ENCODE measurements at places on chromosomes 1 and 21. TPM values are rescaled to one million over a fixed set of nuclear protein-coding genes. Genes with fewer than 3 reads are reported as not detected.

The NPHP4 gene
- total RNA-seq: 11.2 TPM

The CA6 gene
- 1.4 TPM for total RNA-seq

The PAX7 gene
- not detected for total RNA-seq

GRCh38 chr1:232586679-232587078 is 43.3 kb downstream of the SIPA1L2 start:
- DNase-seq: no peak

DNA sequence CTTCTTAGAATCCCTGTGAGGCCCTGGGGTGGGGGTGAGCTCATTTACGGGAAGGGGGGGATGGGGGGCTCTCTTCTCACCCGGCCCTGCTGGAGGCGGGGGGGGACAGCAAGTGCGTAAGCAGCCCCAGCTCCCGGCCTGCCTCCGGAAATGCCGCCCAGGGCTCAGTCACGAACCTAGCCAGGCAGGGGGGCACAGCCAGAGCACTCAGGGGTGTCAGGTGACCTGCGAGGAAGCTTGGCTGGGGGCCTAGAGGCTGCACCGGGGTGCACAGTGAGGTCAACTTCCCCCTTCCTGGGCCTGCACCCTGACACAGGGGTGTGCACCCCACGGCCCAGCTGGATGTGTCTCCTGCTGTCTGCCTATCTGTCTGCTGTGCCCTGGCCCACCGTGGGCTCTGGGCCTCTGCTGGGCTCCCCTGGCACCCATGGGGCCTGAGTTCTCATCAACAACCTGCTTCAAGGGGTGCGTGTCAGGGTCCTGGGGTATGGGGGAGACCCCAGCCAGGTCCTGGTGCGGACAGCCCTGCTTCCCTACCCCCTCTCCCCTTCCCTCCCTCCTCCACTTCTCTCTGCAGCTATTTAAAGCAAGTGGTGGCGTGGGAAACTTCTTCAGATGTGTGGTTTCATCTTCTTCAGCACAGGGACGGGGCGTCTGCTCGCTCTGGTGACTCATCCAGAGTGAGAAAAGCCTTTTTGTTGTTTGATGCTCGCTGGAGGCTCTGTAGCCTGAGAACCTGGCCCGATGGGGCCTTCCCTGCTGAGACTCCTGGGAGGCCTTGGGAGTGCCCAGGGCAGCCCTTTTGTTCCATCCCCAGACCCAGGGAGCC is 92.5 kb upstream of the RUNX3 start:
- DNase-seq: peak; percentile 93

DNA sequence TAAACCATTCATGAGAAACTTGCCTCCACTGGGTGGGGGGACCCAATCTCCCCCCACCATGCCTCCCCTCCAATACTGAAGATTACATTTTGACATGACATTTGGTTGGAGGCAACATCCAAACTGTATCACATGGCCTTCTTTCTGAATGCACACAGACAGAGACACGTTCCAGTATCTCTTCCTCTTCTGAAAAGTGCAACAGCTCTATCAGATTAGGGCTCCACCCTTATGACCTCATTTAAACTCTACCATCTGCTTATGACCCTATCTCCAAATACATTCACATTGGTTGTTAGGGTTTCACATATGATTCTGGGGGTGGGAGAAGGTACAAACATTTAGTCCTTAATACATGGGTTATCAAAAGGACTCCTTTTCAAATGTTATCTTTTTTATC is 481.8 kb upstream of the NFIA start:
- no peak for DNase-seq

- DNase-seq: peak; percentile 64
Measured at GRCh38 chr1:27388337-27389005, 4.0 kb upstream of the GPR3 start.

GRCh38 chr1:20137055-20137454 is 2.1 kb upstream of the PLA2G2F start:
- DNase-seq: no peak

Measured in CD8-positive, alpha-beta memory T cell (primary cell).